ENCODE measurements at places on chromosomes 1 and 21.
A peak's percentile ranks its signal among the peaks of the same experiment; 100 is the strongest.

GRCh38 chr1:163337631-163338030 is 15.9 kb downstream of the NUF2 start:
- DNase-seq, result no peak

DNA sequence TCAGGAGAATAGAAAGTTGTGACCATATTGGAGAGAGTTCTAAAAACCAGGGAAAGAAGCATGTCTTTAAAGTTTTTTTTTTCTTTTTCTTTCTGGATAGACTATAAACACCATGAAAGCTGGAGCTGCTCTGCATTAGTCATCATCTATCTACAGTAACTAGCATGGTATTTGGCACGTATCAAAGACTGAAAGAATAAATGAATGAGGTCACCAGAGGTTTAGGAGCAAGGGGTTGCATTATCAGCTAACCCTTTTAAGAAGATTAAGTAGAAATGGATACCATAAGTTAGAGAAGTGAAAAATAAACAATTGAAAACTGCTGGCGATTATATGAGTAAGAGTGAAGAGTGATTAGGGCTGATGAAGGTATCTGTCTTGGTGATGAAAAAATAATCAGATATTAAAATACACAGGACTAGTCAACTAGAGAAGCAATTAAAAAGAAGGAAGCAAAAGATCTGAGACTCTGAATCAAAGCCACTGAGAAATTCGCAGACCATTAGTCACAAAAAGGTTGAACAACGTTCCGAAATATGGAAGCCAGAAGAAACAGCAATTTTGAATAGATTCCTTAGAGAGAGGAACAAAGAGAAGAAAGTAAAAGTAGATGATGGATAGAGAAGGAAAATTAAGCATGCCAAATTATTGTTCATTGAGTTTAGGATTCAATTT is 536.4 kb downstream of the DPYD start:
- DNase-seq, result no peak

- no peak for DNase-seq
Measured at GRCh38 chr1:210342986-210343780, 14.5 kb downstream of the HHAT start.

- no peak for DNase-seq
Measured at GRCh38 chr1:32600034-32600433, 50.3 kb downstream of the ZBTB8OS start.

DNA sequence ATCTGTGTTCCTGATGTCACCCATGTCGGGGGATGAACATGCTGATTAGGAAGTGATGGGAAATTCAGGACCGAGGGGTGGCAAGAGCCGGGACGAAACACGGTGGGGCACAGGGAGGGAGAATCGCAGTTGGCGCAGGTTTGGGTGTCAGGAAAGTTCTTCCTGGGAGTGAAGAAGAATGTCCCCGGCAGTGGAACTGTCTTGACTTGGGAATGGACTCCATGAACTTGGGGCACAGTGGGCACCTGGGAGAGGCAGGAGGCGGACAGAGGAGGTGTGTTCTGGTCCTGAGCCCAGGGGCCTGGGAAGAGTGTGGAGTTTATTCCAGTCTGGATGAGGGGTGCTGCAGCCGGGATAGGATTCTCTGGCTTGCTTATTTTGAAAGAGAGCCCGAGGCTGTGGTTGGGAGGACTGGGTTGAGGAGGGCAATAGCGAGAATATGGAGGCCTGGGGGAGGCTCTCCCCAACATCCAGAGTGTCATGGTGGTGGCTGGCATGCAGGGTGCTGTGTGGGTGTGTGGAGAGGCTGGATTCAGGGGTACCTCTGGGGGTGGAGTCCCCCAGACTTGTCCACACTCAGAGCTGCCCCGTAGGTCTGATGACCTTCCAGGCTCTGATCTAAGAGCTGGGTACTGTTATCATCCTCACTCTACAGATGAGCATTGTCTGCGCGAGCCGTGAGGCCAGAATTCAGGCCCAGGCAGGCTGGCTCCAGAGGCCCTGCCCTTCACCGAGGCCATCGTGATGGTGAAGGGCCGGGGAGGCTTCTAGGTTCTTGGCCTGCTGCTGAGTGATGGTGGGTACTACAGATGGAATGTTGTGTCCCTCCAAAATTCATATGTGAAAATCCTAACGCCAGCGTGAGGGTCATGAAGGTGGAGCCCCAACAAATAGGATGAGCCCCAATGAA is 274.5 kb upstream of the C1orf174 start:
- DNase-seq, result no peak

GRCh38 chr1:243234978-243235647 is 20.0 kb downstream of the CEP170 start:
- DNase-seq, result no peak

DNA sequence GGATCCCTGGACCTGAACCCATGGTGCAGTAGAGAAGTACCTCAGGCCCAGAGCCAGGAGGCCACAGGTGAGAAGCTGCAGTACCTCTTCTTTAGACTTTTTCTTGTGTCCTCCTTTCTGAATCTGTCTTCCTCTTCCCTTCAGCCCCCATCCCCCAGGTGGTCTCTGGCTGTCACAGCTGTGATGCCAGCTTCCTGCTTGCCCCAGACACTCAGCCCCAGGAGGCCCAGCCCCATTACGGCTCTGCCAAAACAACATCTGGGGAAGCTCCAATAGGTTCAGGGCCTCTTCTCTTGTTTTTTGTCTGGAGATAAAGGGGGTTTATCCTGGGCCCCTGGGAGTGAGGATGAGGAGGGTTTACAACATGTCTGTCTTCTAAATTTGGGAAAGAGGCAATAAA is 9.5 kb upstream of the BTG2 start:
- no peak for DNase-seq

DNA sequence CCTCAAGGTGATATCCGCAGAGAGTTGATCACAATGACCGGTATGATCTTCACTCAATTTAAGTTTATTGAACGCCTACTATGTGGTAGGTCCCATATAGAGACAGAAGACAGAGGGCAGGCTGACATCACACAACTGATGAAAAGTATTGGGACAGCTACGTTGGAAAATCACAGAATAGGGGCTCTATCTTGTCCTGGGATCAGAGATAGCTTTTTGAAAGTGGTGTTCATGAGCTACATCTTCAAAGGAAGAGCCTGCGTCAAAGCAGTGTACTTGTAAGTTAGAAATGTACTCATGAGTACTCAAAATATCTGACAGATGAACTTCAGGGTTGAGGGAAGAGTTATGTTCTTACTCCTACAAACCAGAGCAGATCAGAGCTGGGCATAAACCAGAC is 54.4 kb downstream of the GADD45A start:
- no peak for DNase-seq

- peak; percentile 53 for DNase-seq
Measured at GRCh38 chr21:45923146-45923545, 58.4 kb upstream of the COL6A1 start.

DNA sequence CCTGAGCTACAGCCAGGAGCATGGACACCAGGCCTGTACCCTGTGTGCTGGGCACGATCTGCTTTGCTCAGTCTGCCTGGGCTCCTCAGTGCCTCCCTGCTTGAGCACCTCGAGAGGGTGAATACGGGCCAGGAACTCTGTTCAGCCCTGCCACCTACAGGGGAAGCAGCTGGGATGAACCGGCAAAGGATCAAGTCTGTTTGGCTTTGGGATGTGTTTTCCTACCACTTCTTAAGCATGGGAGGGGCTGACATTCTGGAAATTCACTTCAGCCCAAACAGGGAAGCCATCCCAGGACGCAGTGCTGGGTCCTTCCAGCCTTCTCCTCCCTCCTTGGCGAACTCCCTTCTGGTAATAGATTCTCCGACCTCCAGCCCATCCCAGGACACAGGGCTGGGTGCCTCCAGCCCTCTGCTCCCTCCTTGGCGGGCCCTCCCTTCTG is 55.8 kb upstream of the SELENON start:
- no peak for DNase-seq

GRCh38 chr1:79532555-79532954 is 526.0 kb upstream of the ADGRL4 start:
- no peak for DNase-seq

GRCh38 chr1:205068457-205069040 is 15.7 kb downstream of the TMEM81 start:
- DNase-seq, result no peak

DNA sequence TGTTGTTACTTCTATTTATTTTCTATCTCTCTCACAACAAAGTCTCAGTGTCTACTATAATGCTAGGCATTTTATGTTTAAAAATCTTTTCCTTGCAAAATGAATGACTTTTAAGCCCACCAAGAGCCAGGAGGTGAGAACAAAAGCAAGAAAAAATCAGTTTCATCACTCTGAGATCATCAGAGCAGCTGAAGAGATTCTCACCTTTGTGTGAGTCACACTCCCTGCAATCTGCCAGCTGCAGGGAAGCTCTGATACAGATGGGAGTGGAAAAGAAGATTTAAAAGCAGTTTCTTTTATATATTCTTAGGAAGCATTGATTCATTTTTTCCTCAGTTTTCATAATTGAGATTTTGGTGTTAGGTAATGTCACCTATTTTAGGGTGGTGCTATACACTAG is 107.6 kb downstream of the LHX9 start:
- DNase-seq, result no peak

- DNase-seq, result no peak
Measured at GRCh38 chr21:35478161-35479064, 429.3 kb upstream of the RUNX1 start.

DNA sequence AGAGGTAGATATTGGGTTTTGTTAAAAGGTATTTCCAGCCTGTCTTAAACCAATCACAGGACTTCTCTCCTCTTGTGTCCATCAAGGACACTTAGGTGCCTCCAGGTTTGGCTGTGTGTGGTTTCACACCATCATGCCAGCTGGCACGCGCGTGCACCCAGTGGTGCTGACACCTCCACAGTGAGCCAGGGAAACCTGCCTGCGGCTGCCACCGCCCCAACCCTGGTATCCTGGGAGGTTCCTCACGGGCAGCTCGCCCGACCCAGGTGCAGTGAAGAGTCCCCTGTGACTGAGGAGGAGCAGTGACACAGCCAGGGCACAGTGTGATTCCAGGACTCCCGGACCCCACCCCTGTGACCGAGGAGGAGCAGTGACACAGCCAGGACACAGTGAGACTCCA is 13.2 kb upstream of the COL6A2 start:
- no peak for DNase-seq

DNA sequence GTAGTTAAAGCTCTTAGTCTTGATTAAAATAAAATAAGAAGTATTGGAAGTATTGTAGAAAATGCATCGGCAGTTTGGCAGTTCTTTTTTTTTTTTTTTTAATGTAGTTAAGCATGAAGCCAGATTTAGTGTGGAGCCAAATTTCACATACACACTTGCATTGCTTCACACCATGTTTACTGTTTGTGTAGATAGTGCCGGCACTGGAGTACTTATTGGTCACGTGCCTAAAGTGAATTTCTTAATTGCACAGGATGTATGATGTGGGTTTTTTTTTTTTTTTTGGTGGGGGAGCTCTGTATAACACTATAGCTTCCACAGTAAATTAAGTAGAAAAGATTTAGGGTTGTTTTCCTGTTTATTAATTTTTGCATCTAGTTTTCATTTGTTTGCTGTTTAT is 21.2 kb upstream of the TMEM61 start:
- no peak for DNase-seq

DNA sequence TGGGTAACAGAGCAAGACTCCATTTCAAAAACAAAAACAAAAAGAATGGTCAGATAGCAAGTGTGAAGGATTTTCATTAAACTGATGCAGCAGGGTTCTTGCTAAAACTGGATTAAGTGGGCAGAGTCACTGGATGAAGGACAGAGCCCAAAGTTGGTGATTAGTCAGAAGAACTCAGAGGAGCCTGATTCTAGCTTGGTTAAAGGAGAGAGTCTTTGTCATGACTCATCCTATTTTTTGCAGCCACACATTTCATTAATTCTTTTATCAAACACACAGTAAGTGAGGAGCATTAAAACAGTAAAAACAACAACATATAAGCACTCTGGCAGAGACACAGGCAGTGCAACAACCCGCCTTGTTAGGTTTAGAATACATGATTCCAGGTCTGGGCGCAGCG is 56.0 kb upstream of the EDARADD start:
- no peak for DNase-seq

- no peak for DNase-seq
Measured at GRCh38 chr1:246513619-246514343, 6.7 kb upstream of the SMYD3 start.

- no peak for DNase-seq
Measured at GRCh38 chr1:78003070-78003746, 1.5 kb upstream of the DNAJB4 start.

GRCh38 chr1:169696273-169697100 is 14.9 kb downstream of the SELL start:
- DNase-seq, result no peak

- DNase-seq, result no peak
Measured at GRCh38 chr1:57012315-57012714, 46.5 kb upstream of the C8B start.

DNA sequence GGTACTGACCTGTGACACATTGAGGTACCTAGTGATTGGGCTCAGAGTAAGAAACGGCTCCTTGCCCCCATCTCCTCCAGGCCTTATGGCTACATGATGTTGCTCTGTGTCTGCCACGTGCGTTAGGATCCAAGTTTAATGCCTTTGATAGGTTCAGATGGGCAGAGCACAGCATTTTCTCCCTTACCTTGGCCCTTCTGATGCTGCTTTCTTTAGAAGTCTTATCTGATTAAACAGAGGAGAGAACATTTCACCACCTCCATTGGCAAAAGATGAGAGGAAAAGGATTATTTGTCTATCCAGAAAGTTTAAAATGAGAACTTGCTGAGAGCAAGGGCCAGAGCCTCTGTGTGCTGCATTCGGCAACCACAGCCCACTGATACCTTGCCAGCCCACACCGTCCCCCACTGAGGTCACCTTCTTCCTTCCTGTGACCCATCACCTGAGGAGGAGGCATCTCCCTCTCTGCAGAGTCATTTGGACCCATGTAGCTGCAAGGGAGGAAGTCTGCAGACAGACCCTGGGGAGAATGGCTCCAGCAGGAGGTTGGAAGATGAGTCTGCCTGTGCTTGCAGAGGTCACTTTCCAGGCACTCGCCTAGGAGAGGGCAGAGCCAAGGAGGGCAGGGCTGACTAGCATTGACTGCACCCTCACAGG is 16.7 kb downstream of the SHISA4 start:
- no peak for DNase-seq

DNA sequence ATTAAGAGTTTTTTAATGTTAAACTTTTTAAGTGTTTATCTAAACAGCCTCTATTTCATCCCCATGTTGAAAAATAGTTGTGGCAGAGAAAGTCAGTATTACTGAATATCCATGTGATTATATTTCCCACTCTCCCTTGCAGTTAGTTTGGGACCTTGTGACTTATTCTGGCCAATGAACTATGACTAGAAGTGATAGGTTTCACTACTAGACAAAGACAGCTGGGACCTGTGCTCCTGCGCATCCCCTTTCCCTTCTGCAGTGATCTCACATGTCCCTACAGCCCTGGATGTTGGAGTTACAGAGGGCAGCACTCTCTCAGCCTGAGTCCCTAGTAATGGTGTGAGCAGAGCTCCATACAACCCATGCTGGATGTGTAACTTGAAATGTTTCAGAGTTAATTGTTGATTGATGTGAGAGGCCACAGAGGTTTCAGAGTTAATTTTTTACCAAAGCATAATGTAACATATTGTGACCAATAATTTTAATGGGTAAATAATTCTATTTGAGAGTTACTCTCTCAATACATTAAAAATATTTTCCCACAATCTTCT is 18.7 kb upstream of the SAMD13 start:
- no peak for DNase-seq
